ENCODE measurements at places on chromosomes 4 and X.

DNA sequence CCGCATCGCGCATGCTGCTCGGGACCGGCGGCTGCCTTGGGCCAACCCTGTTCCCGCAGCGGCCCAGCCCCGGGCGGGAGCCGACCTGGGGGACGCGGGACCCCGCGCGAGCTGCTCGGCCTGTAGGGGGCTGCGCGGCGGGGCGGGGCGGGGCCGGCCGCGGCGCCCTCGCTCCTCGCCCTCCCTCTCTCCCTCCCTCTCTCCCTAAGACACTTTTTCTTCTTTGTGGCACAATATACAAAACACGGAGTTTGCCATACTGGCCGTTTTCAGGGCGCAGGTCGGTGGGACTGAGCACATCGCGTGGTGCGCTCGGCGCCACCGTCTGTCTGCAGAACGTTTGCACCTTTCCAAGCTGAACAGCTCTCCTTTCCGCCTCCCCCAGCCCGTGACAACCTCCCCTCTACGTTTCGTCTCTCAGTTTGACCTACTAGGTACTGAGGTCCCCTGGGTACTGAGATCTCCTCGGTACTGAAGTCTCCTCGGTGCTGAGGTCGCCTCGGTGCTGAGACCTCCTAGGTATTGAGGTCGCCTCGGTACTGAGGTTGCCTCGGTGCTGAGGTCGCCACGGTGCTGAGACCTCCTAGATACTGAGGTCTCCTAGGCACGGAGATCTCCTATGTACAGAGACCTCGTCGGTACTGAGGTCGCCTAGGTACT, 261.1 kb upstream of the PLCXD1 start:
- DNase-seq, result no peak

- DNase-seq, result no peak
These were observed 127.4 kb downstream of the TET2 start for GRCh38 chr4:105274090-105274489.

- no peak for DNase-seq
These were observed 56.9 kb downstream of the CLCN3 start for GRCh38 chr4:169677150-169677748.

- no peak for DNase-seq
These were observed 10.2 kb downstream of the NAT8L start for GRCh38 chr4:2069161-2069971.

DNA sequence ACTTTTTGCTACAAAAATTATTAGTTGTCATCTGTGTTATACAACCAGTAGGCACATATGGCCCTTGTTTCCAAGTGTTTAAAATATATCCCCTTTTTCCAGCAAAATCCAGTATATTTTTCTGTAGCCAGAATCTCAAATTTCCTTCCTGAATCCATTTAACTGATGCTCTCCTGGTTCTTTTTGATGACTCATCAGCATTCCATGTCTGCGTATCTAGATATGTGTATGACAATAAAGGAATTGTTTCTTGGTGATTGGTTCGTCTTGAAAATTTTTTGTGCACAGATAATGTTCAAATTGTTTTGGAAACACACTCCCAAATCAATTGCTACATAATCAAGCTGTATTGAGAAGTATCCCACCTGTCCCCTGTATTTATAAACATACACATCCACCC, 98.3 kb downstream of the ITM2A start:
- DNase-seq, result no peak

GRCh38 chr4:26273616-26273980, 47.2 kb upstream of the RBPJ start:
- DNase-seq, result no peak

GRCh38 chr4:88675543-88675942, 22.1 kb downstream of the NAP1L5 start:
- DNase-seq, result no peak

DNA sequence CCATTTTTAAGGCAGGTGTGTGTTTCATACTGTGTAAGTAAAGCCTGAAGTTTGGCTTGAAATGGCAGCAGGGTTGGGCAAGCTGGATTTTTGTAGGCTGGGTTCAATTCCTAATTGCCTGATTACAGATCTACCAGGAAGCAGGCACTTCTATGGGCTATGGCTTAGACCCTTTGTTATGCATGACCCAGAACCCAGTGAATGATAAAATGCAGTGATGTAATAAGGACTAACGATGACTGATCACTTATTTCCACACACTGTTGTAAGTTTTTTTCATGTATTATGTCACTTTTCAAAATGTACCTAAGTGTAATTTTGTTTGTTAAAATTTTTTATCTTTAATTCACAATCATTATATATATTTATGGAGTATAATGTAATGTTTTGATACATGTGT, 8.6 kb downstream of the LANCL3 start:
- DNase-seq, result no peak

DNA sequence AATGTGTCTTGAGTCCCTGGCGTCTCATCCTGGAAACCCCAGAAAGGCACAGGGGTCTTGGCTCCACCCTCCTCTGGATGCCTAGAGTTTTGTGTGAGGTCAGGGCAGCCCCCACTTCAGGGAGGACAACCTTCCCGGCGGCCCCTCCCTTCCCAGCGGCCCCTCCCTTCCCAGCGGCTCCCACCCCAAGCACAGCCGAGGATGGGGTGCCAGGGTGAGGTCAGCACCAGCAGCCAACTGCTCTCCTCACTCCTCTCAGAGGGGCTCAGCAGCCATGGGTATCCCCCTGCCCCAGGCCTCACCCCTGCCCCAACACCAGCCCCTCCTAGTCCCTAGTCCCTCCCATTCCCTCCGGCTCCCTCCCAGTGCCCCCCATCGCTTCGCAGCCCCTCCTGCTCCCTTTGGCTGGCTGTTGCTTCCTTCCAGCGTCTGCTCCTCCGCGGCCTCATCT, 17.4 kb downstream of the DGKQ start:
- DNase-seq, result no peak

GRCh38 chr4:39029752-39030694, 2.2 kb downstream of the TMEM156 start:
- DNase-seq, result no peak

GRCh38 chrX:16727637-16728036, 8.2 kb downstream of the SYAP1 start:
- no peak for DNase-seq

- no peak for DNase-seq
These were observed 280.6 kb upstream of the CLNK start for GRCh38 chr4:10965196-10965595.

DNA sequence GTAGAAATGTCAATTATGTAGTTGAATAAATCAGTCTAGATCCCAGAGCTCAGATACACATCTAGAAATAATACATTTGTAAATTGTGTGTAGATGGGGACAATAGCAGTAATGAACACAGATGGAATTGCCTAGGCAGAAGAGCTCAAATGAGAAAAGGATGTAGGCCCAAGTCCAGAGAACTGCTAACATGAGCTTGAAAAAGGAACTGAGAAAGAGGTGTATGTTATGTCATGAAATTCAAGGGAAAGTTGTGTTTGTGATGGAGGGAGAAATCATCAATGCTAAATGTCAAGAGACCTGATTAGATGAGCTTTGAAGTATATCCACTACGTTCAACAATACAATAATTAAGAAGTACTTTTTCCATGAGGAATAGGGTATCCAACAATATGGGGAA, 376.6 kb upstream of the ATOH1 start:
- DNase-seq, result no peak
